Type B pancreatic cell (in vitro differentiated cells): ENCODE measurements at places on chromosomes 4 and X.

DNA sequence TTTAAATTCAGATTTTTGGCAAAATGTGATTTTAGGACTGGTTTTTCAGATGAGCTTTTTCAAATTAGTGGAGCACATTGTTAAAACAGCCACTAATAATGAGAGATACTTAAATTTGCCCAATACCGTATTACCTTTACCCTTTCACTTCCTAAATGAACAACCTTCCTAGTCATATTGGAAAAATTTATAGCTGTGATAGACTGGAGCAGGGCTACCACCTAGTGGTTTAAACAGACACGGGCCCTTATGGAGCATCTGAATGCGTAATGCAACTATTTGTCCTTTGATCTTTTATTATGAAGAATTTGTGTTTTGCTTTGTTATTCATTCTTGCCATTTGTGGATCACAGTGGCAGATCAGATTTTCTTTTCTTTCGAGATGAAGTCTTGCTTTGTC is 72.7 kb downstream of the KDM6A start:
- DNase-seq = no peak

- DNase-seq = no peak
Measured at GRCh38 chr4:93710101-93710846, 118.3 kb upstream of the ATOH1 start.

DNA sequence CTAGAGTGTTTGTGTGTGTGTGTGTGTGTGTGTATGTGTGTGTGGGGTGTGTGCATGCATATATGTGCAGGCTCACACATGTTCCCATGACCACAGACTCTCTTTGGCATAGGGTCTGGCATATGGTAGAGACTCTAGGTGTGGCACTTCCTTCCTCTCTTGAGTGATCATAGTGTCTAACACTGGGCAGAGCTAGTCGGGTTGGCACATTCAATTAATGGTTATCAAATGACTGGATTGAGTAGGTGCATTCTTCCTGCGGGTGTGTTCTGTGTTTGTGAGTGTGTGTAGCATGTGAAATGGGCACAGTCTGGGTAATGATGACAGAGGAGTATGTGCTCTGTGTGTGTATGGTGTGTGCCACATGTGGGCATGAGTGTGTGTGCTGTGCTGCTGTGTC is 106.5 kb downstream of the EFNB1 start:
- no peak for DNase-seq

DNA sequence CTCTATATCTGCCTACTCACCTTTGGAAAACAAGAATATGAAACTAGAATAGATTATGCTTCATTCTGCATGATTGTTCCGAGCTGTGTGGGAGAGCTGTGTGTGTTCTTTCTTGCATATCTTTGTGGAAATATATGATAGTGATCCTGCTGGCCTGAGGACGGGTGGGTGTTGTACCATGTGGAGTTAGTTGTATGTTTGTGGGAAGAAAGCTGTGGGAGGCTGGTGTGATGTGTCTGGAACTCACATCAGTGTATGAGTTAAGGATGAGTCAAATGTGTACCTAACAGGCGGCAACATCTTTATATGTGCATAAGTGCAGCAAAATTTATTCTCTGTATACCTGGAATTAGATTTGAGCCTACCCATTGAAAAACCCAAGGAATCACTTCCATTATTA is 208.1 kb upstream of the ADGRL3 start:
- DNase-seq = no peak

DNA sequence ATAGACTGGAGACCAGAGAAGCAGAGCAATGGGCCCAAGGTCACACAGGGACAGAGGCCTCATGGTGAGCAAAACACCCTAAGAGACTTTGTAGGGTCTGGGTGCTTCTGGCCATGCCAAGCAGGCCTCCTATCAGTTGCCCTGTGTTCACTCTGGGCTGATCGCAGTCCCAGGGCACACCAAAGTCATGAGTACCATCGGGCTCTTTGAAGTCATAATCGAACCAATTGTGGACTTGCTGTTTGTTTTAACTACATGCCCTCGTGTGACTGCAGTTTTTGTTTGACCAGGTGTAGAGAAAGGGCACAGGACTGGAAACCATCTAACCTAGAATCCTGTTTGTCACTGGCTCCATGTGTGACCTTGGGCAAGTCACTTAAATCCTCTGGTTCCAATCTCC is 172.5 kb upstream of the CPEB2 start:
- no peak for DNase-seq
